ENCODE measurements at places on chromosomes 16 and 17.

DNA sequence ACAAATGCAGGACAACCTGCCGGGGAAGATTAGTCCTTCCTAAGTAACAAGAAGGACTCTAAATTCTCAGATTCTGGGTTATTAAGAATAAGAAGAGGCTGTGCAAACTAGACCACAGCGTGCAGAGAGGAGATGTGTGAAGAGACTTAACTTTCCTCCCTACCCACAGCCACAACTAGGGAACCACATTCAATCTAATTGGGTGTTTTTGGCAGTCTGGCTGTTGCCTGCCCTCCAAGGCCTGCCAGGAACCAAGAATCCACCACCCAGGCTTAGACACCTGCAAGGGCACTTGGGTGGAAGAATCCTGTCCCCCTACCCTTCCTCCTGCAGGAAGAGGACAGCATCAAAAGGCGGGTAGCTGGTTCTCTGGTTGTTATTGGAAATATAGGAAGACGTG, 202.0 kb downstream of the PARN start:
- no peak for DNase-seq

DNA sequence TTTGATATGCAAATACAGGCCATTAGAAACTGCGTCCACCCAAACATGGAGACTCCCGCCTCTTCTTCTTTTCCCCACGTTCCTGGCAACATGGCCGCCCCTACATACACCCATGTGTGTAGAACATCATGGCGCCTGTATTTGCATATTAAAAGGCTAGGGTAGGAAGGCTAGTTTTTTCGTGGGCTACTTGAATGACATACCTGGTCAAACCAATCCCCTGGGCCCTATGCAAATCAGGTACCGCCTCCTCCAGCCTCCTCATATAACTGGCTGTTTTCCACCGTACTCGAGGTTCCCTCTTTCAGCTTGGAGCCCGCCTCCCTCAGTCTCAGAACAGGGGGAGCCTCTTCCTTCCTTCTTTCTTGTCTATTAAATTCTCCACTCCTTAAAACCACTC, 840 bp upstream of the CD300LB start:
- no peak for DNase-seq

DNA sequence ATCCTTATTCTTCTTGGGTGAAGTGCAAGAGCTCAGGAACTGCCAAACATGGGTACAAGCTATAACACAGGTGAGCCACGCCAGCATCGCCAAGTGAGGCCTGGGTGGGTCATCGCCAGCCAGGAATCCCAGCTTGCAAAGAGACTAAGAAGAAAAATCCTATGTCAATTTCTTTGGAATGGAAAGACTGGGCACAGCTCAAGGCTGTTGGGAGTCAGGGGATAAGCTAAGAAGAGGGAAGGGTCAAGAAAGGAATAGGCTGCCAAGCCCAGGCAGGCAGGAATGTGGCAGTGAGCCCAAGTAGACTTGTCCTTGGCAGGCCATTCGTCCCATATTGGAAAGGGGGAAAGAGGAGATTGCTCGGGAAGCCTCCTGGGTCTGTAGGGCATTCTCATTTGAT, 191.4 kb upstream of the CDH5 start:
- DNase-seq: no peak

DNA sequence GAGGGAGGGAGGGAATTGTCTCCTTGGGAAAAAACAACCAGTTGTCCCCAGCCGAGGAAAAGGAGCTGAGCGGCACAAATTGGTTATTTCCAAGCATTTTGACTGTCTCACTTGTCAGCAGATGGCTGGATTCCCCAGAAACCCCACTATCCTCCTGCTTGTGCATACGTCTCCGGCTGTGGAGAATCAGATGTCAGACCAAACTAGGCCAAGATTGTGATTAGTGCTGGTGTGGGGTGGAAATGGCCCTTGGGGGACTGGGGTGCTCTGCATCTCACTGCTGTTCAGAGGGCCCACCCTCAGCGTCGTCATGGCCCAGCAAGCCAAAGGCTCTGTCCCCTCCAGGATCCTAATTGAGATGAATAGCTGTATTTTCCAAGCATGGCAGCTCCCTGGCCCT, 131.7 kb upstream of the HSBP1 start:
- no peak for DNase-seq

DNA sequence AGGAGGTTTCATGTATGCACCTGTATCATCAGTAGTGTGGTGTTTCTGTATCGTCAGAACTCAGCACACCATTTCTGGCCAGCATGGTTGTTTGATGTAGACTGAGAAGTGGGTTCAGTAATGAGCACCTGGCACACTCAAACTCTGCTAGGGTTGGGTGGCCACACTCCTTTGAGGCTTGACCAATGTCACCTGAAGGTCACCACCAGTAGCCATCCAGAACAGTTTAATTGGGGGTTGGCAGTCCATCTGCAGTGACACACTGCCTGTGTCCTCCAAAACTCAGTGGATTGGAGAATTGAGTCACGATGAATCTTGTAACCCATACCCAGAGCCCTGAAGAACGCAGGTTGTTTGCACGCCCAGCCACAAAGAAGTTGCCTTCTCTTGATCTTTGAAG, 86.8 kb upstream of the HSBP1 start:
- no peak for DNase-seq

DNA sequence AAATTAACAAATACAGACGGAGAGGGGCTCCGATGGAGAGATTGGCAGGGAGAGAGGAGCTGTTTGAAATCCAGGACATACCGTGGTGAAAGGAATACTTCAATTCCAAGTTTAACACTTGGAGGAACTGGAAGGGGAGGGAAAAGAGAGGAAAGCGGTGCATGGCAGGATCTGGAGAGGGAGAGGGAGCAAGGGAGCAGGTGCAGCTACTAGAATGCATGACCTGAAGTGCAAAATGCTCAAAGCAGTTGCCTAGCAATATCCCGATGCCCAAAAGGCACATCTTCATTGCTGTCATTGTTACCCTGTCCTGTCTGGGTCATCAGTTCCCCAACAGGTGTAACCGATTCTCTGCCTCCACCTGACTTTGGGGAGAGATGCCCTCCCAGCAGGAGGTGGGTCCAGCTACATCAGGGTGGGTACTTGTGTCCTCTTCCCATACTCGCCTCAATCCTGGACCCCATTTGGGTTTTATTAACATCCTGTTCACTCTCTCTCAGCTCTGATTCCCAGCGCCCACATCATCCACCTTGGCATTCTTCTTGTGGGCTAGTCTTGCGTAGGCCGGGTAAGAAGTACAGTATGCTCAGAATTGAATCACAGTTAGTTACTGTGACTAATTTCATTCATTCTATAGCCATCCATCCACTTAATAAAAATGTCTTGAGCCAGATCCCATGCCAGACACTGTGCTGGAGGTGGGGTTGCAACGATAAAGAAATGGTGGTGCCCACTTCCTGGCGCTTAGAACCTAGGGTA, 37.4 kb upstream of the EMP2 start:
- no peak for DNase-seq

- DNase-seq: no peak
Observed at GRCh38 chr17:75806822-75807500, 22.4 kb downstream of the UNK start.

DNA sequence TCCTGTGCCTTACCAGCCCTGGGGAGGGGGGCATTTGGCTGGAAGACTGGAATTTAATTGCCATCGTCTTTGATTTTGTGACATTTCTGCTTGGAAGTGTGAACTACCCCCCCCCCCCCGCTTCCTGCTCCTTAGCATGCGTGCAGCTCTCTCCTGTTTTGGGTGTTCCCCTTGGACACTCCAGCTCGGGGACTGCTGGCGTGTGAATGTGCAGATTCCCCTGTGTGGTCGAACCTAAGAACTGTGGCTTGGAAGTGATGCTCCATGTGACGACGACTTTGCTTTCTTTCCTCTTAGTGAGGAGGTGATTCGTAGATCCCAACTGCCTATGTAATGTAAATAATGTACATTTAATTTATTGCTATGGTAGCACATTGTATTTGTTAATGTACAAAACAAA, 26.1 kb downstream of the OR1D5 start:
- no peak for DNase-seq

GRCh38 chr16:81473558-81473957, 28.9 kb downstream of the CMIP start:
- DNase-seq: no peak

DNA sequence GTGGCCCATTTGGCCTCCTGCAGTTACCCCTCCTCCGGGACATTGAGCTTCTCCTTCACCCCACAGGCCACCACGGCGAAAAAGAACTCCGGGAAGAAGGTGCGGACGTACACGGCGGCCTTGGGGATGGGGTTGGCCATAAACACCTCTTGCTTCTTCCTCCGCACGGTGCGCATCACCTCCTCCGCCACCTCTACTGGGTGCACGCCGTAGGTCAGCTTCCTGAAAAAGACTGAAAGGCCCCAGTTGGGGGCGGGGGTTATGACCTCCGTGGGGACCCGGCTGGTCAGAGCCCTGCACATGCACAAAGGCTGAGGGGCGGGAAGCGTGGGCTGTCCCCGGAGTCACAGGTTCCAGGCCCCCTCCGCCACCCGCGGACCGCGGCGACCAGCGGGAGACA, 19.9 kb downstream of the DHRS7C start:
- no peak for DNase-seq

- DNase-seq: no peak
Observed at GRCh38 chr16:89717688-89718505, 2.8 kb downstream of the VPS9D1 start.

DNA sequence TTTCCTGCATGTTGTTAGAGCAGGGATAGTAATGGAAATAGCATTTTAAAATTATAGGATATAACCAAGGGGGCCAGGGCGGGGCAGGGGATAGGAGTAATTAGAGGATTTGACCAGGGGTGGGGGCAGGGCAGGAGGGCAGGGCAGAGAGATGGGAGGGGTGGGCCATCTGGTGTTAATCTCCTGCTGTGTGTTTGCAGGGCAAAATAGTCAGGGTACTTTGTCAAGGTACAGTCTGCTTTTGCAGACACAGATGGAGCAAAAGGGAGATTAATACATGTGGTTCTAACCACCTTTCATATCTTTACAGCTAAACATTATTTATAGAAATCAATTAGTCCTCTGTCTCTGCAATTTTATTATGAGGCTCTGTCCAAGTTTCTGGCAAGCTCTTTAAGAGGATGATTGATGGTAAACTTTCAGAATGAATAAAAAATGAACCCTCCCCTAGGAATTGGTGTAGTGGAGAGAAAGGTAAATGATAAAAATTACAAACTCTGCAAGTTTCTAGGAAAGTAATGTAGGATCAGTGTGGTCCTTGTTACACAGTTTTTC, 6.6 kb downstream of the ANKFN1 start:
- DNase-seq: no peak

- no peak for DNase-seq
Observed at GRCh38 chr17:63489291-63489690, 12.4 kb downstream of the ACE start.

GRCh38 chr17:14052886-14053615, 16.3 kb upstream of the COX10 start:
- DNase-seq: no peak

- no peak for DNase-seq
Observed at GRCh38 chr17:64355536-64356303, 34.9 kb downstream of the PECAM1 start.

DNA sequence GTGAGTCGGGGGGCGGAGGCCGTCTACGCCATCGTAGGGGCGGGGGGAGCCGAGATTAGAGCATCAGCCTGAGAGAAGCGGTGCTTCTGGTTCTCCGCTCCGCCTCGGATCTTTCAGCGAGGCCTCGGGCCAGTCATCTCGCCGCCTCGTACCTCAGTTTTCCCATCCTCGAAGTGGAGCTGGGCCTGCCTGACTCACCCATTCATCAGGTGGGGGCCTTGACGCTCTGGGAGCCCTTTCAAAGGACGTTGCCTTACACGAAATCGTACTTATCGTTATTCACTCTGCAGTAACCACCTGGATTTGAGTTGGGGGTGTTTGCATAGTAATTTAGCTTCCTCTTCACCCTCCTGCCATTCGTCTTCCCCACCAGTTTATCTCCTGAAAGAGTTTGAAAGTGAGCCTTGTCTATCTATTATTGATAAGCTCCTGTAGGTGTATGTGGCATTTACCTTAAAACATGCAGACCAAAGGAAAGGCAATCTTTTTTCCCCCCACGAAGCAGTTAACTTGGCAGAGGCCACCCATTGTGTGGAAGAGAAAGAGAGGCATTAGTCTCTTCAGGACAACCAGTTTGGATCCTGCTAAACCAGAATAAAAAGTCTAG, 674 bp downstream of the TAF15 start:
- no peak for DNase-seq

Measured in stimulated activated CD4-positive, alpha-beta T cell treated with anti-CD3 and anti-CD28 coated beads, TNF-alpha, amount 100 ng/mL, for 1 hour (primary cell).